ENCODE measurements at places on chromosomes 5 and 9. TPM values are rescaled to one million over a fixed set of nuclear protein-coding genes. Genes with fewer than 3 reads are reported as not detected.

DNA sequence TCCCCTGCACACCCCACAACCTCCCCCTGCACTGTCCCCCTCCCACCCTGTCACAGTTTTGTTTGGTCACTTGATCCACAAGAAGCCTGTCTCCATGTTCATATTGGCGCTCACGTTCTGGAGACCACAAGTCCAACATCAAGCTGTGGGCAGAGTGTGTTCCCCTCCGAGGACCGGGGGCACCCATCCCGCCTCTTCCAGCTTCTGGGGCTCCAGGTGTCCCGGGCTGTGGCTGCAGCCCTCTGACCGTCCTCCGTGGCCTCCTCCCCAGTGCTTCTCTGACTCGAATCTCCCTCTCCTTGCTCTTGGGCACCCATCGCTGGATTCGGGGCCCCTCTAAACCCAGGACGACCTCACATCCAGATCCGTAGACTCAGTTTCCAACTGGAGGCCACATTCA is 49.2 kb downstream of the PLEKHG4B start:
- no peak for DNase-seq

GRCh38 chr5:123700624-123701287 is 188.8 kb downstream of the CSNK1G3 start:
- DNase-seq: no peak

DNA sequence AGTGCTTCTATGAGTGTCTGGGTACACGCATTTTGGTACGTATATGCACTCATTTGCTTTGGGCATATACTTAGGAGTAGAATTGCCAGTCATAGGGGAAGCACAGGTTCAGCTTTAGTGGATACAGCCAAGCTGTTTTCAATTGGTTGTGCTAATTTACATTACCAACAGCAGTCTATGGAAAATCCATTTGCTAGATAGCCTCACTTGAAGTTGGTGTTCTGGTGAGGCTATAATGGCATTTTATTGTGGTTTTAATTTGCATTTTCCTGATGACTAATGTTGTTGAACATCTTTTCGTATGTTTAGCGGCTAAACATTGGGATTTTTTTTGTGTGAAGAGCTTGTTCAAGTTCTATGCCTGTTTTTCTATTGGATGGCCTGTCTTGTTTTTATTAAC is 76.8 kb upstream of the ANKH start:
- DNase-seq: no peak

DNA sequence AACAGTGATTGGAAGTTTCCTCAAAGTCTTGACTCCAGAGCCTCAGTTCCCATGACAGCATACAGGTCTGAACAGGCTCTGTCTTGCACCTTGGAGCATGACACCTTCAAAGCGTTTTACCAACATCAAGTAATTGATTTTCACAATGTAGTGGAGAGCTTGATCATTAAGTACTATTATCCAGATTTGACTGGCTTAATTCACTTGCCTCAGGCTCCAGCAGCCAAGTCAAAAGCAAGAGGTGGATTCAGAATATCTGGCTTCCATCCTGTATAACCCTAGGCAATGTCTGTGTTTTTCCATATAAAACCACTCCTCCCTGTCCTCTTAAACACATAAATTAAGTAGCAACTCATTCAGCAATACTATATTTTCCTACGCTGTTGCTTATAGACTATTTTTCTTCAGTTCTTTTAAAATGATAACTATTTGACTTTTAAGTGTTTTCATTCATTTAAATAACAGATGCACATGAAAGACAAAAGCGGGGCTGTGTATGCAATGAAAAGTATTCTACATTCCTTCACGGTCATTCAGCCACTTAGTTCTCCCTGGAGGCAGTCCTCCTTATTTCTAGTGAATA is 150.8 kb upstream of the RANBP3L start:
- no peak for DNase-seq

Gene CCL27
- not detected for total RNA-seq

GRCh38 chr9:37995348-37995737 is 73.7 kb downstream of the SHB start:
- DNase-seq: no peak

- no peak for DNase-seq
These were observed 688.2 kb upstream of the CDH6 start for GRCh38 chr5:30505014-30505886.

DNA sequence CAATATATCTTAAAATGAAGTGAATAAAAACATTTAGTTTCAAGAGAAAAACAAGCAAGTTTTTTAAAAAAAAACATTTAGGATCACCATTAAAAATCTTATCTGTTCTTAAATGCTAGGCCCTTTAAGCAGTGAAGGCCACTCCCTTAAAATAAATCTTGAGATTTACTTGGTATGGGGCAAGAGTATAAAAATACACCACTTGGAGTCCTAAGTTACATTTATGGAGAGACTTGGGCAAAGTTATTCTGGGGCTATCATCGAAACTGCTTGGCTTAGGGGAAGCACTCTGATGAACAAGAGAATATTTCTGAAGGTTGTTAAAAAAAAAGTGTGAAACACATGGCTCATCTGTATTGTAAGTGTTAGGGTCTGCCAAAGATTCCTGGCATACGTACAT is 97.4 kb downstream of the NR3C1 start:
- DNase-seq: no peak

- DNase-seq: no peak
These were observed 30.9 kb downstream of the NTNG2 start for GRCh38 chr9:132192728-132193127.

Gene TAF11L5
- total RNA-seq: not detected

Gene SHOC1
- not detected for total RNA-seq

All from Right ventricle myocardium superior (tissue), 1 donor.